ENCODE measurements at places on chromosomes 4 and X.

DNA sequence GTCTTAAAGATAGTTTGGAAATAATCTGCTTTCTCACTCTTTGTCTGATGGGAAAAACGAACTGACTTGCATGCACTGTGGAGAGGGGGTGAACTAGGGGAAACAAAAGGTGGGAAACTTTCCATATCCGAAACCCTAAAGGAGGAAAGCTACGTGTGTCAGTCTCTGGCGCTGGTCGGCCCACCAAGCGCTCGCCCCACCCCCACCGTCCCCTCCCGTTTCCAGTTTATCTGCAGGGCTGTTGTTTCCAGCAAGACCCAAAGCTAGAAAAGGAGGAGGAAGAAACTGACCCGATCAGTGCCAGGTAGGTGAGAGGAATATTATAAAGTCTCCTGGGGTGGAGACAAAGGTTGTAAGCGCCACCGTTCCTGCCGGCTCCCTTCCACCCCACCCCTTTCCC lies 552 bp downstream of the TCEAL9 start:
- no peak for DNase-seq

- DNase-seq = no peak
Observed at GRCh38 chr4:793093-793861, 32.7 kb downstream of the CPLX1 start.

DNA sequence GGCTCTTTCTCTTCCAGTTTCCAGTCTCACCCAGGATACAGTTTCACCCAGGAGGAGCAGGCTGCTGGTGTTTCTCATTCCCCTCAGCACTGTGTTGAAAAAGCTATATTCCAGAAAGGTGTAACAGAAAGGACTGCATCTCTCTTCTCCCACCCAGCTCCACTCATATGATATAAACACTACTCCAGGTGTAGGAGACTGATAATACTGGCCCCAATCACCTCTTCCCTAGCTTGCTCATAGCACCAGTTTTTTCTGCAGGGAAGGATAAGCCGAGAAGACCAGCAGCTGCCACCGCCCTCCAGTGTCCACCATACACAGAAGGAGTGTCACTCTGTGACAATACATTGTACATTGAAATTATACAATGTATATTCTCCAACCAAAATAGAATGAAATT lies 105.5 kb upstream of the STK26 start:
- DNase-seq = no peak

DNA sequence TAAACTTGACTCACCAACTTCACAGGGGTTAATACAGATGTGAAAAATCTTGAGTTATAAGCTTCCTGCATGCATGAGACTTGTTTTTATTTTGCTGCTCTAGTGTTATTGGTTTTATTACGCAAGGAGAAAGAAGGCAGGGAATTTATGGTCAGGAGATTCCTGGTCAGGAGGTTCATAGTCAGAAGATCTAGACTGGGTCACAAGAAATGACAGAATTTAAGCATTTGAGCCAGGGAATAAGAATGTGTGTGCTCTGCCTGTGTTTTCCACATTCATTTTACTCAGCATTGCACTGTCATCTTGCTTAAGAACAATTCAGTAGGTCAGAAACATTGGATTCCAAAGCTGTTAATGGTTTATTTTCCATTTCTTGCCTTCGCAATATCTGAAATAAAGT lies 2522.1 kb downstream of the ARAP2 start:
- no peak for DNase-seq

DNA sequence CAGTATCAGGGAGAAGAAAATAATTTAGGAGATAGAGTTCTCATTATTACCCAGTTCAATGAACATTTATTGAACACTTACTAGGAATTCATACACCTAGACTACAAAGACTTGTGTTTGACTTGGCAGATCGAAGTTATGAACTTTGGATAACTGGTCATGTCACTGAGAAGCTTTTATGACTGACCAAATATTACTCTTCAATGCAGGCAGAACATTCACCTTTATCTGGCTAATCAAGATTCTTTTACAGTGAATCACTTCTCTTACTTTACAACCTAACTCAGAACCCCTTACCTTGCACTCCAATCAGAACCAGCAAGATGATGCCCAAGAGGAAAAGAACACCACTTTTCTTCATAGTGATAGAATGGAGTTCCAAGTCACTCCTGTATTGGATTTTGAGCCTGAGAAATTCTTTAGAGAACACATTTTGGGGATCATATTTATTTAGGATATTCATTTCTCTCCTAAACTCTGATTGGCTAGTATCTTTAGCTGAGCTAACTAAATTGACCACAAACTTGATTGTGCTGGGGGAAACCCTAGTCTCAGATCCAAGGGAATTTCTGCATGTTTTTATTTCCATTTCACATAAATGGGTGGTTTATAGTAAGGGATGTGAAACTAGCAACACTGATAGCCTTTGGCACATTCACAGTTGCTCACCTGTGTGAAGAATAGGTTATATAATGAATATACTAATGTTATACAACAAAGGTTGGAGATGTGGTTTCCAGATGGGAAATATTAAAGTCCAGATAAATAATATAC lies at the start of gene CXCL9:
Gene CXCL9, minus strand, starts transcription at position 421 of the 774 bp plus-strand sequence. Its CDS starts 60 bp downstream, at position 361.
- DNase-seq = no peak

Measured in skin of body (tissue), 3 donors.